CD4-positive, CD25-positive, alpha-beta regulatory T cell (primary cell): ENCODE measurements at places on chromosomes 16 and 17.

- no peak for DNase-seq
These were observed 6.1 kb downstream of the DOK4 start for GRCh38 chr16:57479976-57480753.

- DNase-seq = no peak
These were observed 762 bp downstream of the WDR59 start for GRCh38 chr16:74984194-74984528.

- DNase-seq = no peak
These were observed at the start of gene WFDC1 for GRCh38 chr16:84294531-84295142. TSS of gene WFDC1 (plus strand) at chr16:84294878. CDS start at chr16:84294972, 94 bp downstream.

GRCh38 chr17:61409301-61410112 is 9.9 kb downstream of the TBX2 start:
- DNase-seq = no peak

DNA sequence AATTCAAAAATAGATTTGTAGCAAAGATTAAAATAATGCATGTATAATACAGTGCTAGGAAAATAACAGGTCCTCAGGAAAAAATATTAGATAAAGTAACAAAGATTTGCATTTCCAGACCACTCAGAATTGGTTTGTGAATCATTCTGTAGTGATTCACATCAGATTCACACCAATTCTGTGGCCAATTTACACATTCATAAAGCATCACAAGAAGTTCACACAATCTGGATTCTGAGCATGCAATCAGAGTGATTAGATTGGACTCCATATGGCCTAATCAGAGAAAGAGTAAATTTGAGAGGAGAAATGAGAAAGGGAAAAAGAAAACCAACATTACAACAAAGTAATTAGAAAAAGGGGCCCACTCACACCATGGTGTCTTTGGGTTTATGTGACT is 36.0 kb upstream of the SLC47A1 start:
- no peak for DNase-seq

GRCh38 chr17:74928786-74929185 is 4.7 kb downstream of the OTOP2 start:
- no peak for DNase-seq

DNA sequence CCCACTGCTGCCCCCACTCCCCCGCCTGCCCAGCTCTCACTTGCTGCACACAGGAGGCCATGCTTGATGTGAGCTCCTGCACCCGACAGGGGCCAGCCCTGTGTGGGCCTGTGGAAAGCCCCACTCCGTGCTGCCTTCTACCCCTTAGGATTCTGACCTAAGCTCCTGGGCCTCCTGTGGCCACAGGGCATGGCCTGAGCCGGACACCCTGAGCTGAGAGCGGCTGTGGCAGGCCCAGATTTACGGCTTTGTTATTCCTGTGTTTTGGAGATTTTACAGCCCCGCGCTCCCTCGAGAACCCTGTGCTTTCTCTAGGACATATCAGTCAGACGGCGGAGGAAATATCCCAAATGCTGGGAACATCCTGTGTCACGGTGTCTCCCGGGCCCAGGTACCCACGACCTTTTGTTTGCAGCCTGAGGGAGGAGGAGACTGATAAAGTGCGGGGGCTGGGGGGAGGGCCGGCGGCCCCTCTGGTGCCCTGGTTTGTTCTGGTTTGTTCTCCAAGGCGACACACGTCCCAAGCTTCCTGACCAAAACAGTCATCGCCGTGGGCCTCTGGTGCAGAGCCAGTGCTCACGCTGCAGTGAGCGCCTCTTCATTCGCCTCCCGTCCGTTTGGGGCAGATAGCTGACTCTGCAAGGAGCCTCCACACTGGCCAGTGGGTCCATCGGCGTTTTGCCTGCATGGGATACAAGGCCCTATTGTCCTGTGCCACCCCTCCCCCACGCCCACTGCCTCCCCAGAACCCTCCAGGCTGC is 363.4 kb downstream of the C16orf95 start:
- DNase-seq = no peak

DNA sequence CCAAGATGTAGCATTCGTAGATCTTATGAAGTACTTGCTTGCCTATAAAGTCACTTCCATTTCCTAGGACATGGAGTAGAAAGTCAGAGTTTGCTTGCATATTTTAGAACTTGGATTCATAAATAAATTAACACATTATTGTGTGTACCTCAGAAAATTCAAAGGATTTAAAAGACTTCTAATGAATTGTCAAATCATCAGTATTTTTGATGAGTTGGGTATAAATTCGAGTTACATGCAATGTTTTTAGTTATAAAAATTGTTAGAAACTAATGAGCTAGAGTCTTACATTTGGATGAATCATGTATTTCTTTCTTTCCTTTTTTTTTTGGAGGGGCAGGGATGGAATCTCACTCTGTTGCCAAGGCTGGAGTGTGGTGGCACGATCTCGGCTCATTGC is 156.9 kb upstream of the KCNJ16 start:
- no peak for DNase-seq

DNA sequence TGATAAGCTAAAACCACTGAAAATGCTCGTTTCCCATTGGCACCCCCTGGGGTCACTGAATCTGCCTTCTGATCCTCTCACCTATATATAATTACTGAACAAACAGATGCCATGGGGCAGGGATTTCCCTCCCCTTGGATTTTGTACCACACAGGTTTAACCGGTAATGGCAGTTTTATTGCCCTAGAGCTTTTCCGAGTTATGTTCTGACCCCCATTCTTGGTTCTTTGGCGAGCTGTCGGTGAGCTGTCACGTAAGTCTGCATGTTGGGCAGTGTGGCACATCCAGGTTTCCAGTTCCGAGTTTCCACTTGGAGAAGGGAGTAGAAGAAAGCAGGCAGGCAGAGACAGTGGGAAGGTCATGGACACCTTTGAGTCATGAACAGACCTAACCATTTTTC is 7.1 kb downstream of the TMEM97 start:
- no peak for DNase-seq

GRCh38 chr17:44556166-44556831 is 985 bp upstream of the FZD2 start:
- peak; percentile 38 for DNase-seq

DNA sequence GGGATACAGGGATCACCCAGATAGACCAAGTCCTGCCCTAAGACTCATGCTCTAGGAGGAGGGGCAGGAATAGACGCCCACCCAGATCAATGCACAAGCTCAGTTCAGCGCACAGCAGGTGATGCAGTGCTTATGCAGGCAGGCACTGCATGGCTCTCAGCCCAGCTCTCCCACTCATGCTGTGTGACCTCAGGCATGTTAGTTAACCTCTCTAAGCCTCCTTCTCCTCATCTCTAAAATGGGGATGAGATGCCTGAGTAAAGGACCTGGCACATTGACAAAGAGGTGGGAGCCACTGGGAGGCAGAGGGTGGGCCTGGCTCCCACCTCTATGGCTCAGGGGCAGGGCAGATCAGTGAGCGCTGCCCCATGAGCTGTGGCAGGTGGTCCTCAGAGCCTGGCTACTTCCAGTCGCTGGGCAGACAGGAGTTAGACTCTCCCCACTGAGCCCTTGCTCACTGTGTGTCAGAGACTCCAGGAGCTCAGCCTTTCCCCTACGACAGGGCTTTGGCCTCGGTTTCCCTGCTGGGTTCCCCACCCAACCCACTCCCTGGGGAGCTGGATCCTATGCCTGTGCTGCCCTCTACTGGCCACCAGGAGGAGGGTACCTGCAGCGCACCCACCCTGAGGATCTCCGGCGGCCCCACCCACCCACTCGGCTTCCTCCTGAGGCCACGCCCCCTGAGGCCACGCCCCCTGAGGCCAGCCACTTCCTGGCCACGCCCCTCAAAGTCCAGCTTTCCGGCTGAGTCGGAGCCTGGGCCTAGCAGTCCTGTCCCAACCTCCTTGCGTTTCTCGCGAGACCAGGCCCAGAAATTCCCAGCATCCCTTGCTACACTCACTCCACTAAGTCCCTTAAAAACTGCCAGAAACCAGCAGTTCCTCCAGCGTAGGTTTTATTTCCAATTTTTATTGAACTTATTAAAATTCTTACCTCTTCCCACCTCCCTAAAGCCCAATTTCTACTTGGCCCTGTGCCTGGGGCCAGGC is 196.1 kb downstream of the GSG1L start:
- DNase-seq = peak; percentile 15

DNA sequence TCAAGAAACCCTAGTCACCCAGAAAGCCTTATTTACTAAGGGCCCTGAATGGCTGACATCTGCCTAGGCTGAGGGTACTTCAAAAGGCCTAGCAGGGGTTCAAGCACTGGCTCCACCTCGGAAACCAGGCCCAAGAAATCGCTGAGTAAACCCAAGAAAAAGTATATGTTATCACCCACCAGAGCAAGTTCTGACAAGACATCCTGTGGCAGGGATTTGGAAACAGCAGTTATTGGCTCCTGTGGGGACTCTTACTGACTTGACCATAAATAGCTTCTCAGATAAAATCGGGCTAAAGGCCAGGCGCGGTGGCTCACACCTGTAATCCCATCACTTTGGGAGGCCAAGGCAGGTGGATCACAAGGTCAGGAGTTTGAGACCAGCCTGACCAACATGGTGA is 12.2 kb downstream of the ATP6V0D1 start:
- no peak for DNase-seq

- no peak for DNase-seq
These were observed 12.7 kb downstream of the CLTC start for GRCh38 chr17:59632398-59632797.

GRCh38 chr17:9451934-9452333 is 123.7 kb downstream of the STX8 start:
- no peak for DNase-seq
